ENCODE measurements at places on chromosomes 11 and 22. TPM values are rescaled to one million over a fixed set of nuclear protein-coding genes. Genes with fewer than 3 reads are reported as not detected.

BARX2 gene
- total RNA-seq: not detected

APOBEC3B gene
- total RNA-seq: 0.38 TPM

TMEM121B gene
- total RNA-seq: 0.36 TPM

UBQLN3 gene
- not detected for total RNA-seq

MAPK12 gene
- total RNA-seq: 57.4 TPM

OR8A1 gene
- total RNA-seq: not detected

OSM gene
- not detected for total RNA-seq

ARHGAP20 gene
- total RNA-seq: 1.1 TPM

F2 gene
- not detected for total RNA-seq

CD3D gene
- not detected for total RNA-seq

NNMT gene
- 378 TPM for total RNA-seq

OR8G5 gene
- total RNA-seq: not detected

FCHSD2 gene
- total RNA-seq: 15.0 TPM

FERMT3 gene
- total RNA-seq: 27.2 TPM

MMP3 gene
- not detected for total RNA-seq

NAA40 gene
- total RNA-seq: 13.1 TPM

MS4A6A gene
- total RNA-seq: 3.8 TPM

BIRC2 gene
- 43.5 TPM for total RNA-seq

TEX54 gene
- not detected for total RNA-seq

PNPLA3 gene
- 0.85 TPM for total RNA-seq

LPXN gene
- total RNA-seq: 6.9 TPM

OR52A1 gene
- total RNA-seq: not detected

CHRM4 gene
- total RNA-seq: 0.28 TPM

Measured in endothelial cell of coronary artery (primary cell).